Panc1 (cell line): ENCODE measurements at places on chromosomes 2 and 18. TPM values are rescaled to one million over a fixed set of nuclear protein-coding genes. Genes with fewer than 3 reads are reported as not detected.

Gene PFN4
- total RNA-seq, result 1.3 TPM

Gene CD8B
- not detected for total RNA-seq

Gene DSC1
- total RNA-seq, result not detected

Gene REG1B
- 2.0 TPM for total RNA-seq

Gene ZNF532
- 49.8 TPM for total RNA-seq

Gene CCDC178
- total RNA-seq, result not detected

Gene EVX2
- not detected for total RNA-seq

Gene KIF1A
- total RNA-seq, result 132 TPM

Gene OR6B2
- total RNA-seq, result not detected

Gene IL1B
- not detected for total RNA-seq

Gene CCDC148
- 0.92 TPM for total RNA-seq

Gene OTOS
- not detected for total RNA-seq

Gene MEIS1
- 2.0 TPM for total RNA-seq

Gene AQP12A
- not detected for total RNA-seq

Gene PMAIP1
- total RNA-seq, result 7.7 TPM

Gene GPR45
- total RNA-seq, result not detected

Gene SMYD1
- total RNA-seq, result not detected

Gene ASB18
- total RNA-seq, result not detected

Gene ASIC4
- 0.21 TPM for total RNA-seq

Gene UGT1A3
- not detected for total RNA-seq

Gene RPIA
- total RNA-seq, result 18.2 TPM

Gene ACTG2
- total RNA-seq, result 0.23 TPM

Gene SERPINB13
- total RNA-seq, result not detected

Gene FAM110C
- total RNA-seq, result 0.13 TPM

Gene RAD51AP2
- total RNA-seq, result not detected

Gene ACTR3
- 347 TPM for total RNA-seq

Gene OTX1
- 4.2 TPM for total RNA-seq
